ENCODE measurements at places on chromosomes 5 and 9. TPM values are rescaled to one million over a fixed set of nuclear protein-coding genes. Genes with fewer than 3 reads are reported as not detected.

DNA sequence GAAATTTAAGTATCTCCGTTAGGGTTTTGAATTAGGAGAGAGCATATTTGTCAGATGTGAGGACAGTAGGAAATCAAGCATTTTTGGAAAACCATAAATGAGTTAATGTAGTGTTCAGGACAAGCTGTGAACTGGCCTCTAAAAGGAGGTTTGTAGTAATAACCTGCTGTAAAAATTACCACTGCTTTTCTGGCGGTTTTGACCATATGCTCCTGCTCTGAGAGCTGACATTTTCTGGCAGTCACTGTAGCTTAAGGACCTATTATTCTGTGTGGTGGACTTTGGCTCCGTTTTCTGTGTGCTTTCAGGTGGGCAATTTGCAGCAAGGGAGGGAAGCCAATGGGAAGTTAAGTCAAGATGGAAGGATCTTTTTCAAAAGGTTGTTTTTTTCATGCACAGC, 111.1 kb downstream of the SGCD start:
- no peak for DNase-seq

DNA sequence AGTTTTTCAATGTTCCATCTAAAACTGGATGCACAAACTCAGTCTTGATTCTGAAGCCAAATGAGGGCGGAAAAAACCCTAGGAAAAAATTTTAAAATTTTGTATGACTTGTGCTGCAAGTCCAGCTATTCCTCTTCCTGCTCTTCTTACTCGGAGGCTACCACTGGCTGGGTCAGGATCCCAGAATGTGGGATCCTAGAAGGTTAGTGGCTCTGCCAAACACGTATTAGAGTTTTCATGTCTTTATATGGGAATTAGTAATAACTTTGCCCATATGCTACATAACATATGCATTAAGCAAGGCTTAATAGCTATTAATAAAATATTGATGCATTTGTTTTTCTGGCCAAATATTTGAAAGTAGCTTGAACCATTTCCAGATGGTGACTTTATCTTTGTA, 458.3 kb downstream of the AGTPBP1 start:
- no peak for DNase-seq

DNA sequence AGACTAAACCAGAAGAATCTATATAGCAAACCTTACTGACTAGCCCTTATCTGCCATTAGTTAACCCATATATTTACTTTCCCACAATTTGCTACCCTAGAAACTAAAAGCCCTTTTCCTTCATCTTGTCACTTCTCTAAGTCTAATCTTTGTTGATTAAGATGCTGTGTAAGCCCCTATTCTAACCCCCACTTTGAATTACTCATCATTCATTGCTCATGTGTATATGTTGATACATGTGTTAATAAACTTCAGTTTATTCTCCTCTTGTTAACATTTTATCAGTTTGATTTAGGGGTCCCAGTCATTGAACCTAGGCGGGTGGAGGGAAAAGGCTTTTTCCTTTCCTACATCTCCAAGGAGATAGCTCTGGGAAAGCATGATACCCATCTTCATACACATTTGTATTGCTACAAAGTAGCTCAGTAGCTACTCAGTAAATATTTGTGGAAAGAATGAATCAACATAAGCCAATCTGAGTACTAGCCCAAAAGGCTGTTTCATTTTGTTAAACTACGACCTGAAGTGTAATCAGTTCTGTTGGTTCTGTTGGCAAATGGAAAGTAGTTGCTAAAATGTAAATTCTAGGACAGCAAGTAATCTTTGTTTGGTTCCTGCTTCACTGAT, 35.1 kb upstream of the NDFIP1 start:
- DNase-seq, result no peak

The ACOT12 gene
- not detected for polyA plus RNA-seq

GRCh38 chr5:126104341-126104740, 318.9 kb upstream of the GRAMD2B start:
- DNase-seq, result no peak

DNA sequence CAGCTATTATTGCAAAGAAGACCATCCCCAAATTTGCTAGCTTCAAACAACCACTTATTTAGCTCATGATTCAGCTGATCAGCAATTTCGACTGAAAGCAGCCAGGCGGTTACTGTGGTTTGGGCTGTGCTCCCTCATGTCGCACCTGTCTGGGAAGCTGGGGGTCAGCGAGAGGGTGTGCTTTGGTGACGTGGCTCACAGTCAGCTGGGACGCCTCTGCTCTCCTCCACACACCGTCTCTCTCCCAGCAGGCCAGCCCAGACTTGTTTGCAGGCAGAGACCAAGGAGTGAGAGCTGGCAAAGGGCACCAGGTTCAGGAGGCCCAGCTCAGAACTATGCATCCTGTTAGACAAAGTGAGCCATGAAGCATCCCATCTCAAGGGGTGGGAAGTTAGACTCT, 140.9 kb downstream of the SYK start:
- DNase-seq, result no peak

DNA sequence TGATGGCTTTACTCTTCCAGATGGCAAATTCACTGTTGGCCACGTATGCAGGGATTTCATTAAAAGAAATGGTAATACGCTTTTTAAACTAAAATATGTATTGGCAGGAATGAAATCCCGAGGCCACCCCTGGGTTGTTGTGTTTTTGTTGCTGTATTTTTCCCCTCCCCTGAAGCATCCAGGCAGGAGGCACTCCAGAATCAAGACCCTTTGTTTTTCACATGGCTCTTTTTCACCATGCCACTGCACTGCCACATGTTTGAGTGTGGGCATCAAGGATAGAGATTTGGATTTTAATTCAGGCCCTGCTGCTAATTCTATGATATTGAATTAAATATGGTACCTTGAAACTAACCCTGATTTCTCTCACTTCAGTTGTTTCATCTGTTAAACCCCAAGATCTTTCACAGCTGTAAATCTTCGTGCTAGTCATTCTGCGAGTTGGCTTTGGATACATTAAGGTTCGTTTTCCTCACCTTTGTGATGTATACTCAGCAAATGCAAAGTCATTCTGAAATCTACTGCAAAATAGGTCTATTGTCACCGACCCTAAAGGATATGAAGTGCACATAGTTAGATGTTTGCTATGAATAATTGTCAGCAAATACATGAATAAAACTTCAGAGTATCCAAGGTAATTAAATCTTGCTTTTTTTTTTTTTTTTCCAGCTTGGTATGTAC, 533.4 kb downstream of the PTPRD start:
- DNase-seq, result no peak

DNA sequence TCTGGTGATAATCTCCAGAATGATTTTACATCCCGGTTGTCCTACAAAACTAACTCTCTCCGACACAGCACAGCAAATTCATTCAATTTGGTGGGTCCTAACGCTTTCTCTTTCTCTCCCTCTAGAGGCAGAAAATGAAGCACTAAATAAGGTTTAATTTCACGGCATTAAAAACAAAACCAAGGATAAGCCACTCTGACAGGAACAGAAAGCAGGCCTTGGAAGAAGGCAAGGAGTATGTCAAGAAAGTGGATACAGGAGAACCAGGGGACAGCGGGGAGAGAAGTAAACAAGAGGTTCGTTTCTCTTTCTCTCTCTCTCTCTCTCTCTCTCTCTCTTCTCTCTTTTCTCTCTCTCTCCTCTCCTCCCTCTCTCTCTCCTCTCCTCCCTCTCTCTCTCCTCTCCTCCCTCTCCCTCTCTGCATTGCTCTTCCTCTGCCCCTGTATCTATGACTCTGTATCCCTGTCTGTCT, 49.8 kb downstream of the EBF1 start:
- DNase-seq, result peak; percentile 81

GRCh38 chr9:136769710-136770191, 5.4 kb upstream of the LCN15 start:
- DNase-seq, result peak; percentile 78

- DNase-seq, result no peak
These were observed 34.7 kb downstream of the PPIC start for GRCh38 chr5:123001808-123002207.

GRCh38 chr5:119287547-119288111, 68.2 kb upstream of the TNFAIP8 start:
- no peak for DNase-seq

DNA sequence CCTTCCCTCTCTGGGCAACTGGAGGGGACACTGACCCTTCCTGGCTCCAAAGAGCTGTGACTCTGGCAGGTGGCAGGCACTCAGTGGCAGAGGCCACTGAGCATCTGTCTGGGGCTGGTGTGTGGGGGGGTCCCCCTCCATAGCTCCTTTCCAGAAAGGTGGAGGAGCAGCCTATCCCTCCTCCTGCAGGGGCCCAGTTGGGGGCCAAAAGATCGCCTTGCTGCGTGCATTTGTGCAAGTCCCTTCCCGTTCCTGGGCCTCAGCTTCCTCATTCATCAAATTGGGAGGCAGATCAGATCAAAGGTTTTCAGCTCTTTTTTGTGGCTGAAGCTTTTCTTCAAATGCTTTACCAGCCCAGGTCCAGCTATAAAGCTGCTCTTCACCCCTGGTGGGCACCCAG, 77.7 kb downstream of the NTNG2 start:
- DNase-seq, result no peak

DNA sequence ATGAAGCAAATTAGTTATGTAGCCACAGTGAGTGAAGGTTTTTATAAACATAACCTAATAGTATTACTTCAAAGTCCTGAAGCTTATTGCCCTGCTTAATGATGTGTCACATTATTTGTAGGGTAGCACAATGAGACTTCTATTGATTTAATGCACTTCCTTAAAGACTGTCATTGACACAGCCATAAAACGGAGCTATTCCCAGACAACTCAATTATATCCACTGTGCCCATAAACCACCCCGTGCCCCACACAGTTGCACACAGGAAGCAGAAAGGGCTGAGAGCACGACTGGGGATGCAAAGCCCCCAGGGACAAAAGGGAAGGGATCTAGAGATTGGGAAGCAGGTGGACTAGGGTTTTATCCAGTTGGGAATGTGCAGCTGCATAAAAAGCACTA, 37.0 kb downstream of the TRIM32 start:
- DNase-seq, result no peak

GRCh38 chr5:96214442-96215197, 218.4 kb downstream of the PCSK1 start:
- DNase-seq, result no peak

The COL15A1 gene
- 1.3 TPM for polyA plus RNA-seq

The CCNO gene
- 0.72 TPM for polyA plus RNA-seq

- peak; percentile 65 for DNase-seq
These were observed 42.8 kb downstream of the CAMSAP1 start for GRCh38 chr9:135864447-135865049.

- no peak for DNase-seq
These were observed 270.7 kb downstream of the PDE4D start for GRCh38 chr5:59622848-59623247.

DNA sequence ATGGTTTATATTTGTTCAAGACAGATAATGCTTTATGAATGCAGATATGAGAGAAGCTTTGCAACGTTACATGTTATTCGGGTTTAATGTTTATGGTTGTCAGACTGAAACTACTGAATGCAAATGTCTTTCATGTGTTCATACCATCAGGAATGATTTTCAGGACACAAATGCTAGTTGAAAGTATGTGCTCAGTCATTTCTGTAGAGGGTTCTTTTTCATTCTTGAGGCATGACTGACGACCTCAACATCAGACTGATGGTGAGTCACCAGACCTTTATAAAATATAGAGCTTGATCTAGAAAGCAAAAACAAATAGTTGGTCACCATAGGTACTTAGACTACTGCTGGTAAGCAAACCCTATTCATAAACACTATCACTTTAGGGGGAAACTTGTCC, 287.3 kb upstream of the NUDT12 start:
- no peak for DNase-seq

The EGR1 gene
- 24.5 TPM for polyA plus RNA-seq

DNA sequence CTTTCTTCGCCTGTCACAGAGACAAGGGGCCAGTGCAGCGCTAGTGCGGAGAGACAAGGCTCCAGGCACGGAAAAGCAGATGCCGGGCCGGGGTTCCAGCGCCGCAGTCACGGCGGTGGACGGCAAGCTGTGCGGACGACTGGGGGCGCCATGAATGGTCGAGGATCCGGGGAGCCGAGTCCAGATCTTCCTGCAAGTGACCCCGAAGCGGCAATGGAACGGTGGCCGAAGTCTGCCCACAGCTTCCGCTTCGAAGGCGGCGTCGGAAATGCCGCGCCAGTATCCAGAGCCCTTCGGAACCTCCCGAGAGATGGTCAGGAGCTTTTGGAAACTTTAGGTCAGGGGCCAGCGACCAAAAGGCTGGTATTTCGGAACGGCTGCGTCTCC, 601 bp upstream of the FAF2 start:
- DNase-seq, result no peak

DNA sequence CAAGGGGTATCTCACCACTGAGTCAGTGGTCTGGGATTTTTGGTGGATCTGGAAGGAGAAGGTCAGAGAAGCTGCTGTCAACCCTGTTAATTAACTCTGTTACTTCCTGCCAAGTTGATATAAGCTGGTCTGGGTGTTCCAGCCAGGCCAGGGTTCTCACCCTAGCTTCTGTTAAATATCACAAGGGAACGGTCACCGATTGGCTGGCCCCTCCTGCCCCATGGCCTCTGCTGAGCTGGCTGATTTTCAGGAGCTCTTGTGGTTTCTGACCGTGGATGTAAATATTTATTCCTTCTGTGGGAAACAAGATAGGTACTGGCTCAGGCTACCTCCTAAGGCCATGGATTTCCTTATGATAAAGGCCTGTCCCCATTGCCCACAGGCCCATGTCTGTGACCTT, 1.0 kb downstream of the ADAMTS13 start:
- no peak for DNase-seq

DNA sequence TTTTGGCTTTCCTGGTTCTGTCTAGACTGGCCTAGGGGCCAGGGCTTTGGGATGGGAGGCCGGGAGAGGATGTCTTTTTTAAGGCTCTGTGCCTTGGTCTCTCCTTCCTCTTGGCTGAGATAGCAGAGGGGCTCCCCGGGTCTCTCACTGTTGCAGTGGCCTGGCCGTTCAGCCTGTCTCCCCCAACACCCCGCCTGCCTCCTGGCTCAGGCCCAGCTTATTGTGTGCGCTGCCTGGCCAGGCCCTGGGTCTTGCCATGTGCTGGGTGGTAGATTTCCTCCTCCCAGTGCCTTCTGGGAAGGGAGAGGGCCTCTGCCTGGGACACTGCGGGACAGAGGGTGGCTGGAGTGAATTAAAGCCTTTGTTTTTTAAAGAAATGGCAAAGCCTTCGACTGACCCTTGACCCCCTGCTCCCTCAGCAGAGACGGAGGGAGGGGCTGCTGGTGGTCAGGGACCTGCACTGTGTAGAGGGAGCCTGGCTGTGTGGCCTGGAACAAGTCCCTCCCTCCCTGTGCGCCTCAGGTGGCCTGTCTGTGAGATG, 11.1 kb downstream of the FPGS start:
- no peak for DNase-seq

- DNase-seq, result no peak
These were observed 4.9 kb upstream of the FYB1 start for GRCh38 chr5:39224196-39224761.

The EIF4EBP3 gene
- polyA plus RNA-seq, result 6.6 TPM

GRCh38 chr5:139276426-139276825, 17.1 kb upstream of the MATR3 start:
- DNase-seq, result no peak

DNA sequence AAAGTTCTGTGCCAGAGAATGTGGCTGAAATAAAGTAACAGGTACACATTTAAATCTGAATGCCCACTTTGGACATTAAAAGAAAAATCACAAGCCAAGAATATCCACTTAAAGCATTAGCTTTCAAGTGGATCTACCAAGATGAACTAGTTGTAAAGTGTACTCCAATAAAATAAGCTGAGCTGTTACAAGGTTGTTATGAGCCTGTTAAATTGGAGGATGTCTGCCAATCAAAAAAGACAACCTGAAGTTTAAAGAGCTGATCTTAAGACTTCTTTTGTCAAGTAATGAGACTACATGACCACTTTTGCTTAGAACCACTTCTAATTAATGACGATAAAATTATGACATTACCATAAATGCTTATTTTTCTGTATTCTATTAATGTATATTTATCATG, 2.4 kb downstream of the FAM200C start:
- no peak for DNase-seq
